ENCODE measurements at places on chromosomes 16 and 17. TPM values are rescaled to one million over a fixed set of nuclear protein-coding genes. Genes with fewer than 3 reads are reported as not detected.

RNU2-1 gene
- 9,258 TPM for total RNA-seq

NOTUM gene
- total RNA-seq = 39.8 TPM

TOP3A gene
- 58.6 TPM for total RNA-seq

AIPL1 gene
- total RNA-seq = 0.76 TPM

- H3K27me3 ChIP-seq = no peaks in the 10 kb centered on the region
- H3K36me3 ChIP-seq = peaks cover 2% of the 10 kb centered on the region
- H3K4me1 ChIP-seq = peaks cover 6% of the 10 kb centered on the region
- DNase-seq = peak; percentile 34
- no peak overlapping the region for H3K27ac ChIP-seq
- no peak overlapping the region for H3K4me3 ChIP-seq
Observed at GRCh38 chr16:11542069-11542744, 44.5 kb downstream of the LITAF start.

- DNase-seq = no peak
- H3K27ac ChIP-seq = no peak overlapping the region
- no peaks in the 10 kb centered on the region for H3K36me3 ChIP-seq
- H3K4me3 ChIP-seq = no peak overlapping the region
Observed at GRCh38 chr17:14306596-14306995, 5.7 kb downstream of the HS3ST3B1 start.

DNA sequence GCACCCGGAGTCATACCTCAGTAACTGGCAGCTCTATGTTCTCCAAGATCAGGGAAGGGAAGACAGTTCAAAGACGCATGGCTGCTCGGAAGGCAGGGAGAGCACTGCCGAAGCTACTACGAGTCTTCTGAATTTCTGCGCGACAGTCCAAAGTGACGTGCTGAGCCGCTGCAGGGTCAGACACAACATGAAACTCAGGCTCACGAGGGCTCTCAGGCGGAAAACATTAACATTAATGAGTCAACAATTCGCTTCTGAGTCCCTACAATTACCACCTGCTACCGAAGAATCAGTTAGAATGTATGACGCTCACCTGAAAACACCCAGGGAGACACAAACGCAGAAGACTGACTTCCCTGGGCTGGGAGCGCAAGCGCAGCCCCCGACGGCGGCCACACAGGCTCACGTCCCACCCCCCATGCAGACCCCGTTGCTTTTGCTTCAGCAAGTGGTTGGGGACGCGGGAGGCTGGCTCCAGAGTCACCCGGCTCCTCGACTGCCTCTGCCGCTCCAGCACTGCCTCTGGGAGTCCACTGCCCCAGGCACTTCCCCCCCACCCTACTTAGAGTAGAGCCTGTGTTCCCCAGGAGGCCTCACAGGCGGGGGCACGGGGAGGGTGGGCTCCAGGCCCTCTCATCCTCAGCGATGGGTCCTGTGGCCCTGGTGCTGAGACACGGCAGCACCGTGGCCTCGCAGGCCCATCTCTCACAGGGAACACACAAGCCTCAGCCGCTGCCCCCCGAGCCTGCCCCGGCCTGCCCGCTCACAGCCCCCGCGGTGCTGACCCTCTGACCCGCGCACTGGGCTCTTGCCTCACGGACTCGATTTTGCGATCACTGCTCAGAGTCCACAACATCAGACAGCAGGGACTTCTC is 38.9 kb downstream of the LMF1 start:
- no peak overlapping the region for H3K4me3 ChIP-seq
- no peaks in the 10 kb centered on the region for H3K36me3 ChIP-seq
- no peak for DNase-seq
- peaks cover 6% of the 10 kb centered on the region for H3K4me1 ChIP-seq
- no peak overlapping the region for H3K27ac ChIP-seq

GRCh38 chr17:78892936-78893379 is 10.0 kb downstream of the CEP295NL start:
- peaks cover 5% of the 10 kb centered on the region for H3K27me3 ChIP-seq
- H3K4me1 ChIP-seq = peaks cover 32% of the 10 kb centered on the region
- H3K36me3 ChIP-seq = no peaks in the 10 kb centered on the region
- peak overlapping the region; percentile 49 for H3K27ac ChIP-seq
- DNase-seq = no peak

DNA sequence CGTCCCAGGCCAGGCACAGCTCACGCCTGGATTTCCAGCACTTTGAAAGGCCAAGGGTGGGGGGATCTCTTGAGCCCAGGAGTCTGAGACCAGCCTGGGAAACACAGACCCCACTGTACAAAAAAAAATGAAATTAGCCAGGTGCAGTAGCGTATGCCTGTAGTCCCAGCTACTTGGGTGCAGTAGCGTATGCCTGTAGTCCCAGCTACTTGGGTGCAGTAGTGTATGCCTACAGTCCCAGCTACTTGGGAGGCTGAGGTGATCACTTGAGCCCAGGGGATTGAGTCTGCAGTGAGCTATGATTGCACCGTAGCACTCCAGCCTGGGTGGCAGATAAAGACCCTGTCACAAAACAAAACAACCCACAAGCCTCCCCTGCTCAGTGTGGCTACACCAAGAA is 27.0 kb upstream of the SLC25A19 start:
- no peak for DNase-seq
- no peak overlapping the region for H3K4me3 ChIP-seq
- H3K27ac ChIP-seq = no peak overlapping the region
- peaks cover 9% of the 10 kb centered on the region for H3K4me1 ChIP-seq
- H3K27me3 ChIP-seq = peaks cover 2% of the 10 kb centered on the region

DNA sequence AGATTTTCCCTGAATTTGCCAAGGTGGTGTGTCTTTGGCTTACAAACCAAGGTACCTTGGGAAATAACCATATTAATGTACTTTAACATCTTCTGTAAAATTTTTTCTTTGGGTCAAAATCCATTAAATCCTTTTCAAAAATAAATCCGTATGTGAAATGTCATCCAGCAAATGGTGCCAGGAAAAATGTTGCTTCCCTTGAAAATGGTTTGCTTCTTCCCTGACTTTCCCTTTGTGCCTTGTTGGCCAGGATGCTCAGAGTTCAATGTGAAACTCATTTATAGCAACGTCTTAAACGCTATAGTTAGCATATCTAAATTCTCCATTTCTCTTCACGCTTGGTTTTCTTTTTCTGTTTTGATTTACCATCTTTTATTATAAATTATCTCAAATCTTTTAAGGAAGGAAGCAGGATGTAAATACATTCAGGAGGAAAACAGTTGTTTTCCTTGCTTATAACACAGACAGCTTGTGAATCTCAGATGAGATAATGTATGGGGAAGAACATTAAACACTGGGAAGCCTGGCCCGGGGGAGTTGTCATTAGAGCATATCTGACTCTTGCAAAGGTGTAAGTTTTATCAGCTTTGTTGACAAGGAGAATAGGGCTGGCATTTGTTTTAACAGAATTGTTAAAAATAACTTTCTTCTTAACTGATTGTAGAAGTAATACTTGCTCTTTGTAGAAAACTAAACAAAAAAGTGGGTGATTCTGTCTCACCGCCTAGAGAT is 42.1 kb downstream of the GPRC5B start:
- DNase-seq = peak; percentile 46
- no peak overlapping the region for H3K4me3 ChIP-seq
- peaks cover 21% of the 10 kb centered on the region for H3K4me1 ChIP-seq
- peak overlapping the region; percentile 23 for H3K27ac ChIP-seq

GRCh38 chr16:84093879-84094270 is 22.9 kb downstream of the MBTPS1 start:
- DNase-seq = no peak
- H3K27me3 ChIP-seq = peaks cover 7% of the 10 kb centered on the region
- no peak overlapping the region for H3K4me3 ChIP-seq

DNA sequence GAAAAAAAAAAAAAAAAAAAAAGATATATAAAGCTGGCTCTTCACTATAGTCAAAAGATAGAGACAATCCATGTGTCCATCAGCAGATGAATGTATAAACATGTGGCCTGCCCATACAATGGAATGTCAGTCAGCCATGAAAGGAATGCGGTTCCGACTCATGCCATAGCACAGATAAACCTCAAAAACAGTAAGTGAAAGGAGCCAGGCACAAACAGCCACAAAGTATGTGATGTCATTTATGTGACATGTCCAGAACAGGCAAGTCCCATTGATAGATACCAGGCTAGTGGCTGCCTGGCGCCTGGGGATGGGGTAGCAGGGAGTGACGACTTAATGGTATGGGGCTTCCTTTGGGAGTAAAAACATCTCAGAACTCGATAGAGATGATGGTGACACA is 155.7 kb downstream of the CMIP start:
- peaks cover 40% of the 10 kb centered on the region for H3K4me1 ChIP-seq
- no peak overlapping the region for H3K27ac ChIP-seq
- peak overlapping the region; percentile 26 for H3K4me3 ChIP-seq
- H3K36me3 ChIP-seq = peaks cover 4% of the 10 kb centered on the region

GRCh38 chr17:81631482-81631881 is 5.4 kb downstream of the NPLOC4 start:
- no peak overlapping the region for H3K4me3 ChIP-seq
- H3K4me1 ChIP-seq = peaks cover 5% of the 10 kb centered on the region
- peaks cover 2% of the 10 kb centered on the region for H3K27me3 ChIP-seq
- DNase-seq = no peak

DNA sequence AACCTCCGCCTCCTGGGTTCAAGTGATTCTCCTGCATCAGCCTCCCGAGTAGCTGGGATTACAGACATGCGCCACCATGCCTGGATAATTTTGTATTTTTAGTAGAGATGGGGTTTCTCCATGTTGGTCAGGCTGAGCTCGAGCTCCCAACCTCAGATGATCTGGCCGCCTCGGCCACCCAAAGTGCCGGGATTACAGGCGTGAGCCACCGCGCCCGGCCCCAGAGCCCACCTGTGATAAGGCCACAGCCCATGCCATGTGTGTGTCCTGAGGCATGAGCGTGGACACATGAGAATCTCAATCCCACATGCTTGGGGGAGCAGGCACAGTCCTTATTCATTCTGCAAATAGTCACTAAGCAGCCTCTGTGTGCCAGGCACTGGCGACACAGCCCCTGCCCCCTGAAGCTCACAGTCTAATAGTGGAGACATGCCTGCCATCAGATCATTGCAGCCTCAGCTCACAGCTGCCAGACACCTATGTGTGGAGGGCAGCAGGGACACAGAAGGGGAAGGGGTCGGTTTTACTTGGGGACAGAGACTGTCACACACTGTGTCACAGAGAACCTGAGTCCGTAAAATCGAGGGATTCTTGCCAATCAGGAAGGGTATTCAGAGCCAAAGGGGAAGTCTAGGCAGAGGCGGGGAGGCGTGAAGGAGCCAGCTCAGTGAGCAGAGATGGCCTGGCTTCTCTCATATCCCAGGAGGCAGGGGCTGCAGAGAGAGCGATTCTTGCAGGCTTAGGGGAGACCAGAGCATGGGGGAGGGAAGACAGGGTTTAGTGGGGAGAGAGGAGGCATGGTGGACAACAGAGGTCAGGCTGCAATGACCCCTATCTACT is 9.4 kb upstream of the ABCC3 start:
- H3K27me3 ChIP-seq = peaks cover 6% of the 10 kb centered on the region
- no peaks in the 10 kb centered on the region for H3K36me3 ChIP-seq
- peaks cover 22% of the 10 kb centered on the region for H3K4me1 ChIP-seq
- peak; percentile 27 for DNase-seq
- H3K4me3 ChIP-seq = peak overlapping the region; percentile 4

- H3K27me3 ChIP-seq = peaks cover 13% of the 10 kb centered on the region
- H3K4me1 ChIP-seq = peaks cover 10% of the 10 kb centered on the region
- DNase-seq = no peak
- peak overlapping the region; percentile 80 for H3K4me3 ChIP-seq
- H3K36me3 ChIP-seq = no peaks in the 10 kb centered on the region
- H3K27ac ChIP-seq = no peak overlapping the region
Observed at GRCh38 chr16:88649924-88650748, 717 bp downstream of the CYBA start.
